Neural progenitor cell (in vitro differentiated cells): ENCODE measurements at places on chromosomes 1 and 21. TPM values are rescaled to one million over a fixed set of nuclear protein-coding genes. Genes with fewer than 3 reads are reported as not detected.

The RAD54L gene
- total RNA-seq: 22.2 and 38.2 TPM in 2 replicates

The IRF6 gene
- 0.34 and 3.3 TPM in 2 replicates for total RNA-seq

The PHLDA3 gene
- total RNA-seq: 1.9 and 11.8 TPM in 2 replicates

The TTC22 gene
- total RNA-seq: not detected in 2 replicates

The SASS6 gene
- total RNA-seq: 16.7 and 31.7 TPM in 2 replicates
